ENCODE measurements at places on chromosomes 12 and 14.

DNA sequence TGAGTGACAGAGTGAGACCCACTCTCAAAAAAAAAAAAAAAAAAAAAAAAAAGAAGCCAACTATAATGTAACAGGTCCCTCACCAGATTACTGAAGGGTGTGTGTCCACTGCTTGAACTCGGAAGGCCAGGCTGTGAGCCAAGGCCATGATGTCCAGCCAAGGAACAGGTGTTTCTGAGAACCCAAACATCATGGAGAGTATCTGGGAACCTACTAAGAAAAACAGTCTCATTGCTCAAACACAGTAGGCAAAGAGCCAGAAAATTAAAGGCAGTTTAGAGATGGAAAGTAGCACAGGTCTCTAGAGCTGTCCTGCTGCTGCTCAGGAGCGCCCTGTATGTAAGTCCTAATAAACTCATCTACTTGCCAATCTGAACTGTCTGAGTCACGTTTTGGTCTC lies 12.5 kb upstream of the MAP4K5 start:
- no peak for DNase-seq

DNA sequence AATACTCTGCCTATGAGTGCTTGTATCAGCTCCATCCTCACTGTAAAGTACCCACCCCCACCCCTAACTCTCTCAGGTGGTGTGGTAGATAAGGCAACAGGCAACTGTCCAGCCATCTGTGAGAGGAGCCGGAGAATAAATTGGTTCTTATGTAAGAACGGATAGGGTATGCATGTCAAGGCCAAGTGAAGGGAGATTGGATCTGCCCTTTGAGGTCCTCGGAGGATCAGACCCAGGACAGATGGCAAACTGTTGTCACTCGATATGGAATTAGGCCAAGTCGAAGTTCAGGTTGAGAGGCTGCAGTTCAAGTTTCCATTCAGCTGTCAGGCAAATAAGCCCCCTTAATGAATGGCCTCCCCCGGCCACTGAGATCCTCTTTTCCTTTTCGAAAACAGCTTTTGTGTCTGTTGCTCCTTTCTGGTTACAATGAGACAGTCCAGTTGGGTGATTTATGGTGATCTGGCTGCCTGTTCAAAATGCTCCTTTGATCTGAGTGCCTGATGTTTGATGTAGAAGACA lies 120.3 kb downstream of the VRK1 start:
- no peak for DNase-seq

- no peak for DNase-seq
Measured at GRCh38 chr14:99854831-99855230, 61.6 kb downstream of the EML1 start.

DNA sequence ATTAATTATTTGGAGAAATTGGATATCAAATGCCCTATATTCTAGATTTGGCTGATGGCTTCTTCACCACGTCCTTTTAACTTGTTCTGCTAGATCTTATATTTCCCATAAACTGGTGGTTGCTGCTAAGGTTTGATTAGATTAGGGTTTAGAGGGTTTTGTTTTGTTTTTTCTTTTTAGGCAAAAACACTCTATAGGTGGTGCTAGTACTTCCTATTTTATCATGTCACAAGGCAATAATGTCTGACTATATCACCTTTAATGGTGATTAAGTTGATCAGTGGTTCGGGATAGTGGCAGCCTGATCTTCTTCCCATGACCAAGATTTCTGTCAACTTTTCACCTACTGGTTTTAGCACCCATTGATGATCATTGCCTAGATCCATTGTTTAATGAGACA lies 455.1 kb downstream of the RAD51B start:
- no peak for DNase-seq

DNA sequence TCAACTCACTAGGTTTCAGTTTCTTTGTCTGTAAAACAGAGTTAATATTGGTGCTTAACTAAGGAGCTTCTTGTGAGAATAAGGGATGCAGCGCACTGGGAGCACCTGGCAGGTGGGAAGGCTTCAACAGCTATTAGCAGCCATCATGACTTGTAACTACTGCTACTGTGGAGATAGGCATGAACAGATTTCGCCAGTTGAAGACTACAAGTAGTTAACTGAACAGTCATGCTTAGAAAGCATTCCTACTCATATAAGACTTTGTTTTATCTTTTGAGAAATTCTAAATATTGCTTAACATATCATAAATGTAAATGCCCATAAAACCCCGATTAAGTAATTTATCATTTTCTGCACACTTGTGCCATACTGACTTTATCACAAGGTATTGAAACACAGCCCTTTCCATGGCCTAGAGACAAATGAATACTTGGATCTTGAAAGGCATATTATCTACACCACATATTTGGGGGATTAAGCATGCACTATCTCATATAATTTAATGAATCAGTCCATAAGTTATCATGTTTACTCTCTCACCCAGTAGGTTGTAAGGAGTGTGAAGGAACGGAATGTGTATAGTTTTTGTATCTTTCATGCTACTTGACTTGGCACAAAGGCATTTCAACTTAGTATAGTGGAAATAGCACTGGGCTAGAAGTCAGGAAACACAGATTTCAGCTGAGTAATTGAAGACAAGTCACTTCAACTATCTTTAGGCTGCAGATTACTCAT lies 16.1 kb downstream of the NTN4 start:
- no peak for DNase-seq

DNA sequence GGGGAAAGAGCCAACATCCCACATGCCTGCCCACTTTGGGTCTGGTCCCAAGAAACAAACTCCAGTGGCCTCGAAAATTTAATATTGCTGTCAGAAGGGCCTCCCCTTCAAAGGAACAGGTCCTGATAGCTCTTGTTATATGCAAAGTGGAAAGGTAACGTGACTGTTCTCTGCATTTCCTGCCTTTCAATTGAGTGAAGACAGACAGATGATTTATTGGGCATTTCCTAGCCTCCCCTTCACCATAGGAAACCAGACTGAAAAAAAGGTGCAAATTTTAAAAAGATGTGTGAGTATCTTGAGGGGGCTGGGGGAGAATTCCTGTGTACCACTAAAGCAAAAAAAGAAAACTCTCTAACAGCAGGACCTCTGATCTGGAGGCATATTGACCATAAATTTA lies 235.2 kb downstream of the ZFP36L1 start:
- DNase-seq = no peak

- DNase-seq = no peak
Measured at GRCh38 chr12:52650520-52651081, 1.4 kb downstream of the KRT2 start.

- DNase-seq = no peak
Measured at GRCh38 chr12:32002848-32003493, 43.8 kb downstream of the RESF1 start.

DNA sequence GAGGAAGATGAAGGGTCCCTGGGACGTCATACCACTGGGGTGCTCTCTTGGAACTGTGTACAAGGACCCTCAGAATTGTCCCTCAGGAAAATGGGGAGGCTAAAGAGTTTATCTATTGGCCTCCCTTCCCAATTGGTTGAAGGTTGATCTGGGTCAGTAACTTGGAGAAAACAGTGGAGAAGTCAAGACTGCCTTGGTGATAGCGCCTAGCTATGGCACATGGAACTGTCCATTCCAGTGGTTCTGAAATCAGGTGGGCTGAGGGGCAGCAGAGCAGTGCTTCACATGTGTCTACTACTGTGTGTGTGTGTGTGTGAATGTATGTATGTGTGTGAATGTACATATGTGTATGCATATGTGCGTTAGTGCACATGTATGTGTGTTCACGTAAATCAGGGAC lies 316.1 kb downstream of the AACS start:
- no peak for DNase-seq

DNA sequence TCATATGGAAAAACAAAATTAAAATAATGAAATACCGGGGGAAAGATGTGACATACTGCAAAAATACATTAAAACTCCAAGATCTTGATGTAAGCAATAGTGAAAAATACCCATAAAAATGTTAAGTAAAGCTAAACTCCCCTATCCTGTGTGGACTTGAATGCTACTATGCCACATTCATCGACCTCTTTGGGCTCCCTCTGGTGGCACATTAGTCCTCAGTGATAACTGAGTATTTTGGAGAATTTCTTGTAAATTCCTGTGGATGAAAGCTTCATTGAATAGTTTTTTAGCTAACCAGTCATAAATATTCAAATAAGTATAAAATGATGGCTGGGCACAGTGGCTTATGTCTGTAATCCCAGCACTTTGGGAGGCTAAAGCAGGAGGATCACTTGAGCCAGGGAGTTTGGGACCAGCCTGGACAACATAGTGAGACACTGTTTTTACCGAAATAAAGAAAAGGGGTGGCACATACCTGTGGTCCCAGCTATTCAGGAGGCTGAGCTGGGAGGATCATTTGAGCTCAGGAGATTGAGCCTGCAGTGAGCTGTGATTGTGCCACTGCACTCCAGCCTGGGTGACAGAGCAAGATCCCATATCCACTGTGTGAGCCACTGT lies 42.4 kb upstream of the SGPP1 start:
- peak; percentile 65 for DNase-seq

GRCh38 chr14:68921666-68922065 lies 57.4 kb downstream of the ACTN1 start:
- no peak for DNase-seq

- no peak for DNase-seq
Measured at GRCh38 chr12:99722690-99723486, 75.3 kb downstream of the GARIN6 start.

DNA sequence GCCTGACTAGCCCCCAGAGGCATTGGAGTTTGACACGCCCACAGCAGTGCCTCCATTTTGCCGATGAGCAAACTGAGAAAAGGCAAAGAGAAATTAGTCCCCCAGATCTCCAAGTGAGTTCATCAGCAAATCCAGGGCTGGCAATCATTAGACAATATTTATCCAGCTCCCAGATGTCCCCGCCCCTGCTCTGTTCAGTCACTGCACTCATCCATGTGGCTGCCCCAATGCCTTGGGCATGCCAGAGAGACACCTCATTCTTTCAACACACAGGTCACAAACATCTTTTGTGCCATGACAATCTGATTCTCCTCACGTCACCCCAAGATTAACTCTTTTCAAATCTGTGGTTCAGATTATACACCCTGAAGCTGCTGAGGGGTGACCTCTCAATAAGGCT lies 43.5 kb downstream of the DPF3 start:
- DNase-seq = no peak

GRCh38 chr12:29208060-29208459 lies 59.0 kb downstream of the FAR2 start:
- DNase-seq = peak; percentile 90

DNA sequence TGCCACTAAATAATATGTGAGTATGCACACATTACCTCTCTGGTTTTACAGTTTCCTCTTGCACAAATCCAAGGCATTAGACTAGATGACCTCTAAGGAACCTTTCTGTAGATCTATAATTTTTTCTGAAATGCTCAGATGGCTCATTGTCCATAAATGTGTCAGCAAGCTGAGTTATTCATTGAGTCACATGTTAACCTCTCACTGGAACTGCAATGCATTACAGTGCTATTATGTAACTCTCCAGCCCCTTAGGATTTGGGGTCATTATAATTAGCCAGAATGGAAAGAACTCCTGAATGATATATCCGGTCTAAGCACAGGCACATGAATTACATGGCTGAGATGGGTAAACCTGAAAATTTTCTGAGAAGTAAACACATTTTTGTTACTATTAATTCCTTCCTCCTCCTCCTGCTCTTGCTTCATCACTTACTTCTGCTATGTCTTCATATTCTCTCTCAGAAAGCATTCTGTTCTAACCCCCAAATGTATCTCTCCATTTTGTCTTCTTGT lies 20.3 kb upstream of the DRAM1 start:
- DNase-seq = peak; percentile 95

DNA sequence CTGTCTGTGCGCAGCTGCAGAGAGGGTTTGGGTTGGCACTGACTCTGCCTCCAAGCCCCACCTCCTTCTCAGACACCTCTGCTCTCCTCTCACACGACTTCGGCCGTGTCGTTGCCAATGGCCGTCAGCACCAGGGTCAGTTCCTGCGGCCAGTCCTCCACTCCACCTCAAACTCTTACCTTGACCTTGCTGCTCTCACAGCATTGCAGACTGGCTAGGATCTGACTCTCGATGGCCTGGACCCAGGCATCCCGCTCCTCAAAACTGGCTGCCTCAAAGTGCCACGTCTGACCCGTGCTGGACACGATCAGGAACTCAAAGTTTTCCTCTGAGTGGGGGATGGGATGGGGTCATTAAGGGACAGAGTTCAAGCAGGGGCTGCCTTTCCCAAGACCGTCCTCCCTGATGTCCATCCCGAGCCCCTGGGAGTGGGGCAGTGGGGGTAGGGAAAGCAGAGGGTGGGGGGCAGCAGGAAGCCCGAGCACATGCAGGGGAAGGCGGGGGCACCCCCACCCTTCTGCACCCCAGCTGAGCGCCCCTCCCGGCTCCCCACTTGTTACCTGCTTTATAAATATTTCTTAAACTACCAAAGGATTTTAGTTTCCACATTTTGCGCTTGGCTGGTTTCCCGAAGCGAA lies 10.7 kb downstream of the AGAP2 start:
- no peak for DNase-seq

DNA sequence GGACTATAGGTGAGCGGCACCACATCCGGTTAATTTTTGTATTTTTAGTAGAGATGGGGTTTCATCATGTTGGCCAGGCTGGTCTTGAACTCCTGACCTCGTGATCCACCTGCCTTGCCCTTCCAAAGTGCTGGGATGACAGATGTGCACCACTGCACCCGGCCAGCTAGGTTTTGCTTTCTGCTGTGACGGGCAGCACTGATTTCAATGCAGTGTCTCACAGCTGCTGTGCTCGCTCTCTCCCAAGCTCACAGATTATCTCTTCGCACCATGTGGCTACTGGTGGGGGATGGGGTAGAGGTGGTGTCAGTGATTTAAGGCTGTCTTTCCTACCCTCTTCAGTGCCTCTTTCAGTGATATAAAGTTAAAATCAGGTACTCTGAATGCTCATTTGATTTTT lies 909.1 kb downstream of the TRHDE start:
- DNase-seq = no peak

GRCh38 chr12:96994900-96995299 lies 87.8 kb downstream of the NEDD1 start:
- DNase-seq = no peak

DNA sequence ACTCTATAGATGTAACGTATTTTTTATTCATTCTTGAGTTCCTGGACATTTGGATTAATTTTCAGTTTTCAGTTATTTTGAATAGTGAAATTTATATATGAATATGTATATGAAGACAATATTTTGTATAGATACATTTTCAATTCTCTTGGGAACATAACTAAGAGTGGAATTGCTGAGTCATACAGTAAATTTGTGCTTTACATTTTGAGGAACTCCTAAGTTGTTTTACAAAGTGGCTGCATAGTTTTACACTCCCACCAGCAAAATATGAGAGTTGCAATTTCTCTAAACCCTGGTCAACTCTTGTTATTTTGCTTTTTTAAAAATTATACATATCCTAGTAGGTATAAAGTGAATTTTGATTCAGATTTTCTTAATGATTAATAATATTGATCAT lies 1838.6 kb upstream of the SEL1L start:
- no peak for DNase-seq

GRCh38 chr14:76997257-76997970 lies 31.1 kb downstream of the IRF2BPL start:
- no peak for DNase-seq

All from inflammatory macrophage treated with lipopolysaccharide for 4 hours (primary cell).